Tibial nerve (tissue), 4 donors: ENCODE measurements at places on chromosomes 5 and 9. TPM values are rescaled to one million over a fixed set of nuclear protein-coding genes. Genes with fewer than 3 reads are reported as not detected.

DNA sequence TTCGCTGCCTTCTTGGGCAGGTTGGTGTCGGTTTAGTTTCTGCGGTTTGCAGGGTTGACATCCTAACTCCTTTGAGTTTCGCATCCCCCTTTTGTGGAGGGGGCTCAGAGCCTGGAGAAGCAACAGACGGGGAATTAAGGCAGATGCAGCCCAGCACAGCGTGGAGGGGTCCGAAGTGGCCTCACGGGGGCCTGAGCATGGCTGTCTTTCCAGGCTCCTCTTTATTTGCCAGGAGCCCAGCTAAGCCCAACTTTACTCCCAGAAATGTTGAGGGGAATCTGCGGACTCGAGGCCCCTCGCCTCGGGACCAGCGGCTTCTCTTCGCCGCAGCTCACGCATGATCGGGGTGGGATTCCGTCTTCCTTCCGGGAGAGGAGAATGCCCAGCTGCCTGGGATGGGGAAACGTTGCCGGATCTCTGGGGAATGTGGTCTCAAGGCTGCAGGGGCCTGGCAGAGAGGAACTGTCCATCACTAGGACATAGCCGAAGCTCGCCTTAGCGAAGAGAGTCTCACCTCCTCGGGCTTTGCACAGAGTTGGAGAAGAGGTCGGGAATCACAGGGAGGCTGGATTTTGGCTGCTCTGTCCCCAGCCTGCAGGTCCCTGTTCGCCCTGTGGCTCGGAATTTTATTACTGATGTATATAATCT is 1.3 kb downstream of the RAI14 start:
- peak overlapping the region; percentile 75 for H3K4me3 ChIP-seq
- DNase-seq = no peak
- peak overlapping the region; percentile 94 for H3K27ac ChIP-seq
- H3K4me1 ChIP-seq = no peaks in the 10 kb centered on the region

- no peaks in the 10 kb centered on the region for H3K4me1 ChIP-seq
- no peak overlapping the region for H3K4me3 ChIP-seq
- no peak for DNase-seq
- no peaks in the 10 kb centered on the region for H3K27me3 ChIP-seq
- no peak overlapping the region for H3K27ac ChIP-seq
Observed at GRCh38 chr5:110590187-110590586, 136.3 kb downstream of the TMEM232 start.

DNA sequence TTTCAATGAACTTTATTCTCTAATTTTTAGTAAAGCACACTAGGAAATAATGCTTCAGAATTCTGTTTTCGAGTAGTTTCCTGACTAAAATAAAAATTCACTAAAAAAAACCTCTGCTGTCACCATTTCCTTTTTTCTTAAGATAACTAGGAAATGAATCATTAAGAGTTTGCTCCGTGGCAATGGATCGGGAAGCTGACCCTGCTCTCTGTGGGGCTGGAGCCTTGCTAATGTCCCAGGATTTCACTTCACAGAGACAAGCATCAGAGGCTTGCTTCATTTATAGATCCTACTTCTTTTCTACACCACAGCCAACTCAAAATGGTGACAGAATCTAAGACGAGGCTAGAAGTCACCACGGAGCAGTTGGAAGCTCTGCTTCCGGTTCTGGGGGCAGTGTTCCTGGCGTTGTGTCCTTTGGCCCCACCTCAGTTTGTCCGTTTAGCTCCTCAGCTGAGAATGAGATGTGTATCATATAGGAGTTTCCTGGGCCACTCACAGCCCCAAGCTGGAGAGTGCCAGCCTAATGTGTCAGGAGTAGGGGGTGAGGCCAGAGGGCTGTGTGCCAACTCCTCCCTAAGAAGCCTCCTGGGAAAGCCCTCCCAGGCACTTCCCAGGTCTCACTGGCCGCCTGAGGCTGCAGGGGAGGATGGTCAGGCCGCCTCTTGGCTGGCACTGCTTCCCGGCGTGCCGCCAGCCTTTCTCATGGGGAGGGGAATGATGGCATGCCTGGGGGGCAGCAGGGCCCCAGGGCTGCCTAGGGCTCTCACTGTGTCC is 19.6 kb downstream of the TENT4A start:
- no peaks in the 10 kb centered on the region for H3K4me1 ChIP-seq
- no peaks in the 10 kb centered on the region for H3K36me3 ChIP-seq
- no peak overlapping the region for H3K4me3 ChIP-seq
- no peak for DNase-seq
- no peaks in the 10 kb centered on the region for H3K27me3 ChIP-seq

The ADAMTS6 gene
- 8.8 TPM for total RNA-seq
